ENCODE measurements at places on chromosomes 3 and 15. TPM values are rescaled to one million over a fixed set of nuclear protein-coding genes. Genes with fewer than 3 reads are reported as not detected.

GPR27 gene
- polyA plus RNA-seq = 0.11 TPM

ACOX2 gene
- polyA plus RNA-seq = not detected

ZNF662 gene
- polyA plus RNA-seq = not detected

LRRIQ4 gene
- polyA plus RNA-seq = not detected

SCAANT1 gene
- polyA plus RNA-seq = not detected

MKRN3 gene
- 0.49 TPM for polyA plus RNA-seq

SH2D7 gene
- not detected for polyA plus RNA-seq

CA12 gene
- polyA plus RNA-seq = not detected

MEIS2 gene
- not detected for polyA plus RNA-seq

IMPG2 gene
- polyA plus RNA-seq = 0.05 TPM

ITGB5 gene
- 0.69 TPM for polyA plus RNA-seq

GOLGA8G gene
- polyA plus RNA-seq = not detected

NR1I2 gene
- 0.58 TPM for polyA plus RNA-seq

TRIM42 gene
- polyA plus RNA-seq = not detected

DUOXA1 gene
- not detected for polyA plus RNA-seq

CKMT1B gene
- polyA plus RNA-seq = not detected

STARD9 gene
- 0.60 TPM for polyA plus RNA-seq

SEMA3F gene
- not detected for polyA plus RNA-seq

PKM gene
- 360 TPM for polyA plus RNA-seq

INSYN1 gene
- polyA plus RNA-seq = not detected
